ENCODE measurements at places on chromosomes 5 and 9.

DNA sequence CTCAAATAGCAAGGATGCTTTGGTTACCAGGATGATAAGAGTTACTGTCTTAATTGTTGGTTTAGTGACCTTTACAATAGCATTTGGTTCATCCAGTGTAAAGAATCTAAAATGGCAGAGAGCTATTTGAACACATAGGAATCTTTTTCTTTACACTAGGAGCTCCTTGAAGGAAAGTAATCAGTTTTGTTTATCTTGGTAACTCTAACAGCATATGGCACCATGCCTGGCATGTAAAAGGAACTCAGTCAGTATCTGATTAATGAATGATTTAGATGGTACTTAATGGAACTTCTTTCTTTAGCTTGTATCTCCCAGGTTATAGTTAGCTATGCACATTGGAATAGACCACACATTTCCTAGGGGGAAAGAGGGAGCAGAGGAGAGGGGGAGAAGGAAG lies 9.9 kb downstream of the PSMD5 start:
- no peak for DNase-seq

- no peak for DNase-seq
Measured at GRCh38 chr5:168675883-168676408, 96.8 kb upstream of the PANK3 start.

DNA sequence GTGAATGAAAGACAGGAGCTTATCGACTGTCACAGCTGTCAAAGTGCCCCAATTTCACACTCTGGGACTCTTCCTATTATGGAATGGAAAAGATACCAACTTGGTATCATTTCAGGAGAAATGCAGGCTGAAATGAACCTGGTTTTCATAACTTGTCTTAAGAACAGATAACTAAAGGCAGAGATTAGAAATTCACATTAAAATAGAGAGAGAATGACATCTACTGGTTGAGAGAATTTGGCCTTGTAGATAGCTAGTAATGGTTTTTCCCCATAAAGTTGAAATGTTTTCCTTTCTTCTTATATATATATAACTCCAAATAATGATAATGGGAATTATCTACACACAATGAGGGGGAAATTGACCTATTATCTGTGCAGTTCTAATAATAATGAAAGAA lies 600.2 kb upstream of the CCNG1 start:
- DNase-seq, result no peak

DNA sequence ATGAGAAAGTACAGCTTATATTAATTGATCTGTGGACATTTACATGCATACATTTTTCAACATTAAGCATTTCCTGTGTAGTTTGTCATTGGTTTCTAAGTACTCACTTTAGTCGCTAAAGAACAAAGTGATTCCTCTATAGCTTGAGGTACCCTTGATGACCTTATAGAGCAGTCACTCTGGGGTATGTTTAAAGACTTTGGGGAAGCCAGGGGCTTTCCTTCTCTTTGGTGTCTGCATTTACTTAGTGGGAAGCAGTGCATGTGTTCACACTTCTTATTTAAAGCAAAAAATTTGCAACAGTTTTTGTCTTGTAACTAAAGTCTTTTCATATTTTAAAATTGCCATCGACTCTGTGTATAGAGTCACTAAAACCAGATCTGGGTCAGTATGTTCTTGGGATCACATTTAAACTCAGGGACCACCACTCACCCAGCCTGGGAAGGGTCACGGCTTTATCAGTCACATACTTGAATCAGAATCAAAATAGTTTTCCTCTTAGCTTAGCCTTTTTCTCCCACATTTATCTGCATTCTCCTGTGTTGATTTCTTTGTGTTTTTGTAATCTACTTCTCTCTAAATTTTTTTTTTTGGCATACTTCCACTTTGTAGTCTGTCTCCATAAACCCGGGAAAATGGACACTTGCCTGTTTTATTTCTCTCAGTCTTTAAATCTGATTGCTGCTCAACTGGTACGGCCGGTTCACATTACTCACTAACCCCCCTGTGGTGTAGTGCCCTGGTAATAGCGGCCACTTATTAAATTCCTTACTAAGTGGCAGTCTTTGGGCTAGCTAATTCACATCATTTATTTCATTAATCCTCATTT lies 143.9 kb upstream of the FBN2 start:
- no peak for DNase-seq

GRCh38 chr9:37622462-37622861 lies 28.3 kb upstream of the FRMPD1 start:
- no peak for DNase-seq

DNA sequence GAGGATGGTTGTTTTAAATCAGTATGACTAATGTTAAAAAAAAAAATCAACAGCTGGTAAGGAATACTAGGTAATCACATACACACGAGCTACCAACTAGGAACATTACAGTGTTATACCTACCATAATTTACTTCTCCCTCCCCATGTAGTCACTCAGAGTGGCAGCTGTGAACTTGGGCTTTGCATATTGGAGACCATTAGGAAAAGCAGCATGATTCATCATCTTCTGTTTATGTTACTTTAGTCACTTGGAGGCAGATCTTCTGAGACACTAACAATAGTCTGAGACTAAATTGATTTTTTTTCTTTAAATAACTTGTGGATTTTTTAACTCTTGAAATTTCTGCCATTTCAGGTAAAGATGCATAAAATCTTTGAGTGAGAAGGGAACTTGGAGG lies 141.5 kb upstream of the NR4A3 start:
- no peak for DNase-seq

- no peak for DNase-seq
Measured at GRCh38 chr5:180658774-180659564, 9.6 kb upstream of the FLT4 start.

DNA sequence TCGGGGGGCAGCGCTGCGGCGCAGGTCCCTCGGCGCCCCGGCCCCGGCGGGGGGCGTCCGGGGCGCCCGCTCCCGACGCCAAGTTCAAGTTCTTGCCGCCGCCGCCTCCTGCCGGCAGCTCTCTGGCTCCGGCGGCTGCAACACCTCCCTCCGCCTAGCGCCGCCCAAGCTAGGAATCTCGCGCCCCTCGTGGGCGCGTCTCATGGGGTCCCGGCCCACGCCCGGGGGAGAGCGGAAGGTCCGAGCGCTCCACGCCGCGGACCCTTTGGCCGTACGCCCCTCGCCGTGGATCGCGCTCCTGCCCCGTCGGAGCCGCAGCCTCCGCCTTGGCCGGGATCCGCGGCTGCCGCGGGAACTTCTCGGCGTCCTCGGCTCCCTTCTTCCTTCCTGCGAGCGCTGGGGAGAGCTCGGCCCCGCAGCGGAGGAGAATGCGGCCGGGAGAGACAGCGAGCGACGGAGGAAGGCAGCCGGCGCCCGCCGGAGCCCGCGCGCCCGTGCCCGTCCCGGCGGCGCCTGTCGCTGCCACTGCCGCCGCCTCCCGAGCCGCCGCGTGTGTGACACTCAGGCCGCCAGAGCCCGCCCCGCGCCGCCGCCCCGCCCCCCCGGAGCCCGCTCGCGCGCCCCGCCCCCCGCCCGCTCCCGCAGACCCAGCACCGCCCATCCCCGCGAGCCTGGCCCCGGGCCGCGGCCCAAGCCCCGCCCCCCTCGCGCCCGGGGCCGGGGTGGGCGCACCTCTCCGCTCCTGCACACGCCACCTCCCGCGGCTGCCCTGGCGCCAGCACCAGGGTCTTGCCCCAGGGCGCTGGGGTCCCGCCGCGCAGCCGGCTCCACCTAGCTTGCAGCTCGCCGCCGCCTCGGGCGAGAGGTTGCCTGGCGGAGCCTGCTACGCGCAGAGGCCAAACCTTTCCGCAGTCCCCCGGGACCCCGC lies at the start of gene SHB:
Gene SHB (minus strand): TSS at position 527 of the 928 bp plus-strand sequence. CDS start 582 bp downstream, outside the sequence.
- DNase-seq, result peak; percentile 87

GRCh38 chr9:116414374-116414773 lies 260.8 kb downstream of the PAPPA start:
- DNase-seq, result no peak

- DNase-seq, result no peak
Measured at GRCh38 chr5:174097486-174098185, 52.1 kb downstream of the NSG2 start.

GRCh38 chr5:153211076-153211475 lies 279.4 kb upstream of the GRIA1 start:
- no peak for DNase-seq

DNA sequence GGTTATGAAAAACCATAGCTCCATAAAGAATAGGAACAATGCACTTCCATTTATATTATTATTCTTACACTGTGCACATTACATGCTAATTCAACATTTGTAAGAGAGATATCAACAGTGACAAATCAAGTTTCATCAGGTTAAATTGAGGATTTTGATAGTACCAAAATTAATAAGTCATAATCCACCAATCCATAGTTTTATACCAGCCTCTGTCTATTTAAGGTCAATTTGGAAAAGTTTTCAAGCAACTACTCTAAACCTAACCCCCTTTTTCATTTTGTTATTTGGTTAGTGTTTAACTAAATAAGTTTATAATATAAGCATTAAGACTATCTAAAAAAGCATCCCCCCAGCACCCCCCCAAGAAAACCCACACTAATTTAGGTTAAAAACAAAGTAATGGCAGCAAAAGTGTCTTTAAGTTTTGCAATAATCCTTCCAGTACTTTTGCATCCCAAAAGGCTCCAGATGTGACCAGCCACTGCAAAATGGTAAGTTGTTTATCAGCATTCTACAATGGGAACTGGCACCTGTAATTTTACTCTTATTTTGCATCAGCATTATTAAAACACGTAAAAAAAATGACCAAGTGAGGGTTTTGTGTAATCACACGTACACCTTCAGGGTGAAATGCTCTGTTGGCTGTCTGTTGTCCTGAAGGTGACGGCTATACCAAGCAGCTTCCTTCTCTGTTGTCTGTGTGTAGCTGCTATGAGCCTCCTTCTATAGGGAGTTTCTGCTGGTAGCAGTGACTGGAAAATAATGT lies 36.8 kb upstream of the SSBP2 start:
- DNase-seq, result no peak

DNA sequence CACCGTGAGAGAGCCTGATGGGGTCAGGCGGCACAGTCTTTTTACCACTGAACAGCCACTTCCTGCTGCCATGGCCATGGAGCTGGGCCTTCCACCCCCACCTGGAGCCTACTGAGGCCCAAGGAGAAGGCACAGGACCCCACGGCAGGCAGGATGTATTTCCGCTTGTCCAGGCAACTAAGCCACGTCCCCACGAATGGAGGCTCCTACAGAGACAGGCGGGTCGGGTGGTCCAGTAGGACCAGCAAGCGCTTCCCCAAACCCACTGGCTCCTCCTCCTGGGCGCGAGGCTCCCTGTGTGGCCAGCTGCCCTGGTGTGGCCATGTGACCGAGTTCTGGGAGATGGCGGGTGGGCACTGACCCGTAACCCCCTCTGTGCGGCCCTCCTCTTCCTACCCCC lies 66.5 kb downstream of the SECISBP2 start:
- DNase-seq, result no peak

GRCh38 chr5:179955630-179956029 lies 47.9 kb upstream of the TBC1D9B start:
- DNase-seq, result no peak

DNA sequence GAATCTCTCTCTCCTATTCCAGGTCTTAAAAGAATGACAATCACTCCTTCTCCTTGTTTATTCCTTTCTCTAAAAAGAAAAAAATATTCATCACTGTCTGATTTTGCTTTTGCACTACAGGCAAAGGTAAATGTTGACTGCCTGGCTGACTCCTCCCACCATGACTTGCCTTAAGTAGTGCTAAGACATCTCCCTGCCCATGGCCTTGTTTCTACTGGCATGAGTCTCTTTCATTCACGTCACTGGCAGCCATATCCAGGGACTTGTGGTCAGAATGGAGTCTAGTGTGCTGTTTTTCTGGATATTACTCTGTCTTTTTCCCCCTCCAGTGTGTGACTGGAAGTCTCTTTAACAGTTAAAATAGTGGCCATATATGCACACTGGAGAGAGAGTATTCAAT lies 522.9 kb upstream of the DAB2 start:
- no peak for DNase-seq

DNA sequence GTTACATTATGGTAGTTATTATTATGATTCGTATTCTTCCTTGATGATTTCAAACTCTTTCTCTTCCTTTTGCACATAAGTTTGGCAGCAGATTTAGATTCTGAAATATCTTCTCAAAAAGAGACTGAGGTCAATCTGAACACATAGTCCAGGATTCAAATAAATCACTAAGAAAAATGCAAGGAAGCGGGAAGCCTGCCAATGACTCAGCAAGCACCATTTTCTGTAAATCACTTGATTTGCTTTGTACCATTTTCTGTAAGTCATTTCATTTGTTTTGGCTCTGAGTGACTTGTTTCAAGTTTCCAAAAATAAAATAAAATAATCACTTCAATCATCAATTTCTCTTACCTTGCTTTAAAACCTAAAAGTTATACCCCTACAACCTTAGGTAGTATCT lies 24.6 kb upstream of the GLIS3 start:
- DNase-seq, result no peak

DNA sequence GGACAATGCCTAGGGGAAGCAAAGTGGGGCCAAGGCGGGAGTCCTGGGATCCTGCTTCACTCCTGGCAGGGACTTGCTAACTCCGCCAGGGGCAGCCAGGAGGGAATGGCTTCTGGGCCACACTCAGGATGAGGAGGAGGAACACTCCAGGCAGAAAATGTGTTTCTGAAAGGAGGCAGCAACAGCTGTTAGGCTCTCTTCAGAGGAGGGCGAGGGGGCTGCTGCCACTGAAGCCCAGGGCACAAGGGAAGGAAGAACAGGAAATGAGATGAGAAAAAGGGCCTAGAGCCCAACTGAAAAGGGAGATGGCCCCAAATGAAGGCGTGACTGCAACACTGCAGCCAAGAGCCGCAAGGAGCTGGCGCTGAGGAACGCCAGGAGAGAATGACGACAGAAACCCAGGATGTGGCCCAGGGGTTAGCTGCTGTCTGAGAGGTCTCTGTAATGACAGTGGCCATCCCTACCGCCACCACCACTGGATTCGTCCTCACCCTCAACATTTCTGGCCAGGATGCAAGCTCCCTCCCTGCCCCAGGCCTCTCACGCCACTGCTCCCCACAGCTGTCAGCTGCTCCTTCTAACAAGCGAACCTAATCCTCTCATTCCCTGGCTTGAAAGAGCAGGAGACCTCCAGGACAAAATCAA lies 15.8 kb downstream of the PSMB7 start:
- DNase-seq, result no peak

GRCh38 chr5:37619353-37619752 lies 220.5 kb downstream of the GDNF start:
- no peak for DNase-seq

- DNase-seq, result no peak
Measured at GRCh38 chr5:87671146-87671545, 258.4 kb upstream of the CCNH start.

- DNase-seq, result no peak
Measured at GRCh38 chr5:180049185-180049548, 22.4 kb downstream of the RNF130 start.

Data from stimulated activated CD4-positive, alpha-beta T cell treated with anti-CD3 and anti-CD28 coated beads, Interleukin-15, amount 100 ng/mL, for 24 hours (primary cell).